Stimulated activated CD4-positive, alpha-beta T cell treated with anti-CD3 and anti-CD28 coated beads, TNF-alpha, amount 100 ng/mL, for 48 hours (primary cell): ENCODE measurements at places on chromosomes 16 and 17.

DNA sequence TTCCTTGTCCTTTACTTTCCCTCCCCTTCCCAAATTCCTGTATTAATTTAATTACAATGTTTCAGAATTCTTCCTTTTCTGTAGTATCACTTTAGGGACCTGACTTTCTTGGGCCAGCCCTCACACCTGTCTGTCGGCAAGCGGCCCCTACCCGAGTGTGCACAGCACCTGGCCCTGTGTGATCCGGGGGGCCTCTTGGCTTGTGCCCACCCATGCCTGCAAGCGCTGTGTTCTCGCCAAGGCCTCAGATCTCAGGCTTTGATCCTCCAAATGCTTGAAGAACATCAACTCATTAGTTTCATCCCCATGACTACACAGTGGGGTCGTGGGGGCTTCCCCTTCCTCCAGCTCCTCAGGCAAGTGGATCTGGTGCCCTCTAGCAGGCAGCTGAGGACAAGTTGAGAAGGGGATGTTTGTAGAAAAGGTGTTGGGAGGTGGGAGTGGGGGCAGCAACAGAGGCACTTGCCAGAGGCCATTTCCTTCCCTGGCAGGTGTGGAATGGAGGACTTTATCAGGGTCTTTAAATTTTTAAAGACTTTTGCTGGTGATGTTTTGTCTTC, 15.7 kb upstream of the CDH3 start:
- DNase-seq: no peak

DNA sequence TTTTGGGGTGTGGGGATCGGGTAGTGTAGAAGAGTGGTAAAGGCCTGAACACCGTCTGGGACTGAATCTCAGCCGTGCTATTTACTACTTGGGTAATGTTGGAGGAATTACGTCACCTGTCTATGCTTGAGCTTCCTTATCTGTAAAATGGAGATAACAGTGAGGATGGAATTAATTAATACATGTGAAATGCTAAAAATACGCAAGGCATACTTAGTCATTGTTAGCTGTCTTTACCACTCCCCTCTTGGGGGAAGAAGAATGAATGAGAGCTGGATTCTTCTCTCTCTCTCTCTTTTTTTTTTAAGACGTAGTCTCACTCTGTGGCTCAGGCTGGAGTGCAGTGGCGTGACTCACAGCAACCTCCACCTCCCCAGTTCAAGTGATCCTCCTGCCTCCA, 41.1 kb upstream of the TANGO6 start:
- no peak for DNase-seq

DNA sequence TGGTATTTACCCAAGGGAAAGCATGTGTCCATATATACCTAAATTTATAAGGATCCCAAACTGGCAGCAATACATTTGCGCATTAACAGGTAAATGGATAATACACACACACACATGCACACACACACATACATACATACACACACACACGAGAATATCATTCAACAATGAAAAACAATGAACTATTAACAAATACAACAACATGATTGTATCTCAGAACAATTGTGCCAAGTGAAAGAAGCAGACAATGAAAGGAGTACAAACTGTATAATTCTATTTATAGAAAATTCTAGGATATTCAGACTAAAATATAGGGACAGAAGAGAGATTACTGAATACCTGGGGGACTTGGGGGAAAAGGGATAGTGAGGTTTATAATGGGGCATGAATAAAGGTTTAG, 323.0 kb downstream of the KCNJ2 start:
- no peak for DNase-seq

DNA sequence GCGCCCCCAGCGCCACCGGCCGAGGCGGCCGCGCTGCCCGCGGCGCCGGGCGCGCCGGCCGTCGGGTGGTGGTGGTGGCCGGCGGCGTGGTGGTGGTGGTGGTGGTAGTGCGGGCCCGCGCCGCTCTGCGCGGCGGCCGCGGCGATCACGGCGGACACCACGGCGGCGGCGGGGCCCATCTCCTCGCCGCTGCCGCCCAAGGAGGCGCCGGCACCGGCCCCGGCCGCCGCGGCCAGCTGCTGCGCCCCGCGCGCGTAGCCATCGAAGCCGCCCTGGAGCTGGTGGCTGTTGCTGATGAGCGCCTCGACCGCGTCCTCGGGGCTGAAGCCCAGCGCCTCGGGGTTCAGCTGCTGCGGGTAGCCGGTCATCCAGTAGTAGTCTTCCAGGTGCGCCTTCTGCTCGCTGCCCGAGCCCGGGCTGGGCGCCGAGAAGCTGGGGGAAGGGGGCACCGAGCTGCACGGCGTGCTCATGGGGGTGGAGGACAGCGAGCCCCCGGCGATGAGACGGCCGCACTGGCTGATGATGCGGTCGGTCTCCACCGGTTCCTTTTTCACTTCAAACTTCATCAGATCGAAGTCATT, 1.2 kb downstream of the MAF start:
- DNase-seq: no peak

GRCh38 chr17:41786227-41787020, at the start of gene JUP:
Gene JUP (minus strand): TSS chr17:41786711. CDS start chr17:41771854, 14,857 bp downstream.
- DNase-seq: peak; percentile 90

GRCh38 chr17:49036270-49036626, 39.1 kb downstream of the IGF2BP1 start:
- no peak for DNase-seq

DNA sequence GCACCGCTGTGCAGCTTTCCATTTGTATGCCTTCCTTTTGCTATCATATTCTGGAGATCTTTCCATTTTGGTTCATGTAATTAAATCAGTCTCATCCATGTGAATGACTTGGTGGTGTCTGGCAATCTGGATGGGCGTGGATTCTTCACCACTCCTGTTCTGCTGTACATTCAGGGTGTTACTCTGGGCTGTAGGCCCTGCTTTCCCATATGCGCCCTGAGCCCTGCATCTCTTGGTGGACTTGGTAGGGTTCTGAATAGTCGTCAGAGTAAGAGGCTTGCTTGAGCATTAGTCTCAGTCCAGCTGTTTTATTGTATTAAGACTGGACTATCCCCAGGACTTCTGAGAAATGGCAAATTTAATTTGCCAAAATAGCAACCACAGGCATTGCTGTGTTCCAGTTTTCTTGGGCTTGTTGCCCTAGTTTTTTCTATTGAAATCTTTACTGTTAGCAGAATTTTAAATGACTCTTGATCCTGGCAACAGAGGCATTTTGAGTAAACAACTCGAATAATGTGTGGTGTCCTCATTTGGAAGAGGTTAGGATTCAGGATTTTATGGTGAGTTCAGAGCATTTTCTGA, 14.9 kb downstream of the BANP start:
- DNase-seq: no peak

- peak; percentile 64 for DNase-seq
These were observed at the start of gene SIAH1 for GRCh38 chr16:48385253-48386150. Gene SIAH1 (minus strand): TSS chr16:48385413. CDS start chr16:48362428, 22,985 bp downstream.

DNA sequence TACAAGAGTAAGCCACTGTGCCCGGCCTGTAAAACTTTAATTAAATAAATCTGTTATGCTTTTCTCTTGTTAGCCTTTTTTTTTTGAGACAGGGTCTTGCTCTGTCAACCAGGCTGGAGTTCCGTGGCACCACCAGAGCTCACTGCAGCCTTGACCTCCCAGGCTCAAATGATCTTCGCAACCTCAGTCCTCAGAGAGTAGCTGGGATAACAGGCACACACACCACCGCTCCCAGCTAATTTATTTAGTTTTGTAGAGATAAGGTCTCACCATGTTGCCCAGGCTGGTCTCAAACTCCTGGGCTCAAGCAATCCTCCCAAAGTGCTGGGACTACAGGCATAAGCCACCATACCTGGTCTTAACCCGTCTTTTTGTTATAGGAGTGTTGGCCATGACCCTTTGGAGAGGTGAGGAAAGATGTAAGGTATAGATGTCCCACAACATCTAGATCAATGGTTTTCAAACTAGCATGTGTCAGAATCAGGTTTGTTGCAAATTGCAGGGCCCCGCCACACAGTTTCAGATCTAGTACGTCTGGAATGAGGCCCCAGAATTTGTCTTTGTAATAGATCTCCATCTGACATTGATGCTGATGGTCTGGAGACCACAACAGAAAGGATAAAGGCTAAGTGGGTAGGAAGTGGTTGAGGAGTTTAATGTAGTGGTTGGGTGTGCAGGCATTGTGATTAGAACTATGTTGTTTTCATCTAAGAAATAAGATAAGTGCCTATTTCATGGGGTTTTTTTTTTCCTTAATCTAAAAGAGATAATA, 4.3 kb upstream of the GGA2 start:
- DNase-seq: no peak

DNA sequence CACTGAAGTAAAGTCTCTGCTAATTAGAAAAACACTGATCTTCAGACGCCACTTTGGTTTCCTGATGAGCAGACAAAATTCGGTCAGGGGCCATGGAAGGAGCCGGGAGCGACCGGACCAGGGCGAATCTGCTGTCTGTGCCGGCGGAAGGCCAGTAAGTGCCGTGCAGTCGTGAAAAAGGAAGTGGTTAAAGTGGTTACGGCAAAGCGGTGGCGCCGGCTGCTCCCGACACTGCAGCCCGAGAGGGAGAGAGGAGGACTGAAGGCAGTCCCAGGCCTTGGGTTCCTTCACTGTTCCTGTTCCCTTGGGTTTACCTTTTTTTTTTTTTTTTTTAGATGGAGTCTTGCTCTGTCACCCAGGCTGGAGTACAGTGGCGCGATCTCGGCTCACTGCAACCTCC, 17.3 kb upstream of the HEXD start:
- DNase-seq: peak; percentile 15

GRCh38 chr17:48483471-48484131, 47.2 kb downstream of the HOXB1 start:
- peak; percentile 18 for DNase-seq

DNA sequence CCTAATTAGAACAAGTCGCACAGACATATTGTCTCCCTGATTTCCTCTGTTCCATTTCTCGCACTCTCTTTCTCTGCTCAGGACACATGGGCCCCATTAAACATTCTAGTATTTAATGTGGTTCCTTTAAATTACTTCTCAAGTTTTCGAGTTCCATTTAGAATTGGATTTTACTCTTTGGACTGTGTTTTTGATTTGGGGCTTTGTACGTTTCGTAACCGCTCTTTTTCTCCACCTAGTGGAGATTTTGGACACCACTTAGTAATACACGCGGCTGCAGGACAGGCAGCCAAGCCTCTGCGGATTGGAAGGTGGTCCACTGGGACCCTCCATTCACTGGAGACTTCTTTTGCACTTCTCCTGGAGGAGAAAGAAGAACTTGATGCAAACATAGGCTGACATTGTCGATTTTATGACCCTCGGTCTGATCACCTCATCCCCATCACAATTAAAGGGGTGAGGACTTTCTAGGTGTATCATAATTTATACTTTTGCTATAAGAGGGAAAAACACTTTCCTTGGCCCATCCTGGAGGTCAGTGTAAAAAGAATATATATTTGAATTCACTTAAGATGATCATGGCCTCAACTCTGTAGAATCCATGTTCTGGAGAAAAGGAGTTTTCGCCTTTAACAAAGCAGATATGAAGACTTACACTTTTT, 85.7 kb downstream of the NOG start:
- no peak for DNase-seq

DNA sequence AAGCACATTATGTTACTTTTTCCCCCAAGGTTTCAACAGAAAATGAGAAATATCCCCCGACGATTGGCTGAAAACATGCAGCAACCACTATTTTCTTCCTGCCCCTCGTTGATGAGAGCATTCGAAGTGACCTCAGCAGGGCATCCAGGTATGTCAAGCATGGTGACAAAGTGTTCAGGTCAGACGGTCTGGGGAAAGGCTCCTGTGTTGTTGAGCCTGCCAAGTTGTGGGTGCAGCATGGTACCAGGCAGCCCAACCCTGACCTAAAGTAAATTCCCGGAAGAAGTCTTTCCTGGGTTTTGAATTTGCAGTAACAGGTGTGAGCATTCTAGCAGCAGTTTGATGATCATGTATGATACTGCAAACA, 51.7 kb upstream of the SEC14L1 start:
- DNase-seq: no peak

GRCh38 chr16:31455601-31456314, 3.5 kb upstream of the ARMC5 start:
- DNase-seq: no peak

DNA sequence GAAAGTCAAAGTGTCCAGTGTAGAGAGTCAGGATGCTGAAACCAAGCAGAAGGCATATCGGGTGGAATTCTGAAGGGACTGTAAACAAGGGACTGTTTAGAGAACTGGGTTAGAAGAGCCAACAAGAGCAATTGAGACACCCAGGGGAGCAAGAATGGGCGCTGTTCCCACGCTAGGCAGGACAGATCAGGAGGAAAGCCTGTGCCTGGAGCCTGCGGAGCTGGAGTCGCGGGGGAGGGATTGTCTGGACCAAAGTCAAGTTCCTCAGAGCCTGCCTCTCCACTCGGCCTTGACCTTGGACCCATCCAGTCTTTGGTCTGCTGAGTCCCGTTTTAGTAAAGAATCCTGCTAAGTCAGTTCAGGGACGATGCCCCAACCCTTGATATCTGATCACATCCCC, 14.7 kb upstream of the KLHL36 start:
- DNase-seq: no peak

DNA sequence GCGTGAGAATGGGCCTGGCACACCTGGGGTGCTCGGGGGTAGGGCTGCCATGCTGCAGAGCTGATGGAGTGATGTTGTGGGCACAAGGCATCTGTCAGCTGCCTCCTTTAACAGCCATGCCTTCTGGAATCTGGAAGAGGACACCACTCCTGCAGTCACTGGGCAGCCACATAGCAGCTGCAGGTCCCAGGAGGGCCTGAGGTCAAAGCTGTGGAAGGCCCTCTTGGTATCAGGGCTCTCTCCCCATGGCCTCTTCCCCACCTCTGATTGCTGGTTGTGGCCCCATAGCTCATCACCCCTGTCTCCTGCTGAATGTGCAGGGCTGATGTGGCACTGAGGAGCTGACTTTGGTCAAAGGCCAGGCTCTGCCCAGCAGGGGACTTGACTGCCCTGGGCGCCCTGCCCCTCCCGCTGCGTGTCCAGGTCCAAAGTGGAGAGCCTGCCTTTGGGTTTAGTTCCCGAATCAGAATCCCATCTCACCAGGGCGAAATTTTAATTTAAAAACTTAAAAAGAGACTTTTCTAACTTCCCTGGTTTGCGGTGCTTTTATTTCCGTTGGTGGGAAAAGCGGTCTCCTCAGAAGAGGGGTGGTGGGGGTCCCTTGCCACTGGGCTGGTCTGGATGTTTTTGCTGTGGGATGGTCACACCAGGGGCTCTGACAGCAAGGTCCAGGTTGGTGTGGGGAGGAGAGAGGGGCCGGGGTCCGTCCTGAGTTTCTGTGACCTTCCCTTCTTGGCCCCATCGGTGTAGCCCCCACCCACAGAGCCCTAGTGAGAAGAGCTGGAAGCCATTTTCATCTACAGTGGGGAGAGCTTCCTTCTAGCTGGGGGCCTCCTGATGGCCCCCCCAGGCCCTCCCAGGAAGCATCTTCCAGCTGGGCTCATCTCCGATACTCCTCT, 5.9 kb downstream of the UBALD2 start:
- no peak for DNase-seq
